ENCODE measurements at places on chromosomes 7 and 10.

DNA sequence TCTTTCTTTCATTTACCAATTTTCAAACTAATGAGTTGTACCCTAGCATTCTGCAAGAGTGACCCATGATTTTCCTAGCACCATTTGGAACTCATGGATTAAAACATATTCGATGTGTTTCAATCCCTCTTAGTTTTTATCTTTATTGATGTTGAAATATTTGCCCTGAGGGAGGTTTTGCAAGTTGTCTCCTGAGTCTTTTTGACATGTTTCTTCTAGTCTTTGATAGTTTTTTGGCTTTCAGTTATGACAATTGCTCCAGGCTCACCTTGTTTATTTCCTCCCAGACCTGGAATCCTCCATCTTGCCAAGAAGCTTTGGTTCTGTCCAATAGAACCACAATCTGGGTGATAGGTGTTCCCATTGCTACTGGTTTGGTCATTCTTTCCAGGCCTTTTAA is 327.8 kb downstream of the WDR11 start:
- no peak for DNase-seq

- no peak for DNase-seq
Measured at GRCh38 chr7:118731854-118732253, 507.4 kb downstream of the ANKRD7 start.

DNA sequence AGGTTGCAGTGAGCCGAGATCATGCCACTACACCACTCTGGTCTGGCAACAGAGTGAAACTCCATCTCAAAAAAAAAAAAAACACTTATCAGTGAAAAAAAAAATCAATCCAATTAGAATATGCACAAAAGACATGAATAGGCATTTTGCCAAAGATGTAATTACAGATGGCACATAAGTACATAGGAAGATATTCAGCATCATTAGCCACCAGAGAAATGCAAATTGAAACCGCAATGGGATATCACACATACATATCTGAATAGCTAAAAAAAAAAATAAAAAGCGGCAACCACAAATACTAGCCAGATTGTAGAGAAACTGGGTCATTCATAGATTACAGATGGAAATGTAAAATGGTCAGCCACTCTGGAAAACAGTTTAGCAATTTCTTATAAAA is 1310.8 kb downstream of the XPNPEP1 start:
- DNase-seq, result no peak

DNA sequence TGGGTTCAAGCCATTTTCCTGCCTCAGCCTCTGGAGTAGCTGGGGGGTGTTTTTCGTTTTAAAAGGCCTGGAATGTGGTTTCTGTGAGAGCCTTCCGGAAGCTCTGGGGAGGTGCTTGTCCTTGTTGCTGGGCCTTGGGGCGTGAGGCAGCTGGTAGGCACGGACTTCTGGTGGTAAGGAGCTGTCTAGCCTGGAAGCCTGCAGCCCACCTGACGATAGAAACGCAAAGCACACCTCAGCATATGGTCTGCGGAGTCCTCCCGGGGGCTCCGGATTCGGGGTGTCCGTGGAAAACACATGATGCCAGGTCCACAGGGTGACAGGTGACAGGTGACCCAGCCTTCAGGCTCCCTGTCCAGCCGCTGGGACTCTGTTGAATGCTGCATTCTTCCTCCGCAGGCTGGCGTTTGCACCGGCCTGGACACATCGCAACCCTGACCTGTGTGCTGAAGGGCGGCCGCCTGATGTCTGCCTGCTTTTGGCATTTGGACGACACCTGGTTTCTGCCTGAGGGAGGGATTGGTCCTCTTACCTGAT is 37.3 kb downstream of the INPP5A start:
- no peak for DNase-seq

DNA sequence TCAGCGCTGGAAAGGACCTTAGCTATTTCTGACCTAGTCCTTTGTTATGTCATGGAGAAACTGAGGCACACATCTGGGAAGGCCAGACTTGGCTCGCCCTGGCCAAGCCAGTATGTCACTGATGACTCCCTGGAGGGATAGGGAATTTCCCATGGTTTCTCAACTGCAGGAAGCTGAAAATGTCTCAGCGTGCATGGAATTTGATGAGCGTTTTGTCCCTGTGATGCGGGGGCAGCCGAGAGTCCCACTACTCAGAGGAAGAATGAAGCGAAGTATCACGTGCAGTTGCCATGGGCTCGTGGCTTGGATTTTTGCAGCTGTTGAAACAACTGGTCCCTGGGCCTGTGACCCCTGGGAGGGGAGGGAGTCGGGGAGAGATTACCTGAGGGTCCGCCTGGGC is 44.8 kb downstream of the CLIP2 start:
- no peak for DNase-seq

- no peak for DNase-seq
Measured at GRCh38 chr10:32033171-32033570, 23.1 kb downstream of the KIF5B start.

GRCh38 chr7:45975847-45976484 is 54.9 kb upstream of the IGFBP3 start:
- no peak for DNase-seq

DNA sequence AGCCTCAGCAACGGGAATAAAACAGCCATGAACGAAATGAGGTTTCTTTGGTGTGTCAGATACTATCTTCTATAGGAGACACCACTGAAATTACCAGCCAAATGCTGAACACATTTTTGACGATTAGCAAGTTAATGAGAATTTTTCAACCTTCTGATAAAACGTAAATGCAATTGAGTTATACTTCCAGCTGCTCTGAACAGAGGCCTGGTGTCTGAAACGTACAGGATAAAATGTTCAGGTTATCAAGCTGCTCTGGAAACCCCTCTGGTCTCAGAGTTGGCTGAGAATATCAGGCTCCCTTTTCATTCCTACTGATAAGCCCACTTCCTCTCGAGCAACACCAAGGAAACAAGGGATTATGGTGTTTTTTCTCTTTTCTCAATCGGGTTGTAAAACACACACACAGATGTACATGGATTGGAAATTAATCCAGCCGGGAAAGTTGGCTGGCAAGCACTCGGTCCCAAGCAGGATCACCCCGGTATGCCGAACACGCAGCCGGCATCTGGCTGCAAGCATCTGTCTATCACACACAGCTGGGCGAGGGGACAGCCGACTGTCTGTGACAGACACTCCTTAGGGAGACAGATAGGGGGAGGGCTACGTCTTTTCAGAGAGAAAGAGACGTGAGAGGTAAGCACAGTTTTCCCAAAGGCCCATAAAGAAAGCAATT is 171.8 kb downstream of the PRKAG2 start:
- DNase-seq, result no peak

- DNase-seq, result no peak
Measured at GRCh38 chr7:2803755-2804154, 40.4 kb downstream of the GNA12 start.

DNA sequence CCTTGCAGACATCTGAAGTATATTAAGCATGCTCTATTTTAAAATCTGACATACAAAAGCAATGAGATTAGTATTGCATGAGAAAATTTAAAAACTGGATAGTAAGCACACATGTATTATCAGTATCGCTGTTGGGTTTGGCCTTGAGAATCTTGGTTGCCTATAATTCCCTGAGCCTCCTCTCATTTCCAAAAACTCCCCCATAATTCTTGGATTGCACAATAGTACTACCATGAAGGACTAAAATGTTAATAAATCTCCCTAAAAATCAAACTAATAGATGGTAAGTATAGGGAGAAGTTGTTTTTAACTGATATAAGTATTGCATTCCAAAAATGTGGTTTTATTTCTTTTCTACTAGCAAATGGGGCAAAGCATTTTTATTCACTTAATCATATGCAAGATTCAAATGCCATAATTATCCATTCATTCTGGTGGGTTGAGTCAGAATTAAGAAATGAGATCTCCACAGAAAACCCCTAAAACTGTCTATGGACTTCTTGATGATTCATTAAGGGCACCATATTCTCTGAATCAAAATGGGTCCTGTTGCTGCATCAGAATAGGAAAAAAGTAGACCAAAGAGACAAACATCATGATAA is 10.3 kb upstream of the VIM start:
- DNase-seq, result no peak

- DNase-seq, result no peak
Measured at GRCh38 chr7:128734890-128735289, 4.3 kb upstream of the CALU start.

DNA sequence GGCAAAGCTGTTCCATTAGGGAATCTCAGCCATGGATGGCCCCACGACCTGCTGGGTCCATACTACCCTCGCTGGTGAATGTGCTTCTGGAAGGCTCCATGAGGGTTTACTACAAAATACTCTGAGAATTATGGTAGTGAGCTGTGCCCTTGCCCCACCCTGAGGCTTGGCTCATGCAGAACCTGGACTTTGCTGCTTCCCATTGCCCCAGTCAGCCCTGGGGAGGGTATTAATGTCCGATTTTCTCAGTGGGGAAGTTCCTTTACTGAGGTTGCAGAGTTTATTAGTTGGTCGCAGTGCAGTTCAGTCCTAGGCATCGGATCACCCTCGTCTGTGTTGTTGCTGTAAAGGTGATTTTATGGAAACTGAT is 310.1 kb downstream of the WDR37 start:
- no peak for DNase-seq

DNA sequence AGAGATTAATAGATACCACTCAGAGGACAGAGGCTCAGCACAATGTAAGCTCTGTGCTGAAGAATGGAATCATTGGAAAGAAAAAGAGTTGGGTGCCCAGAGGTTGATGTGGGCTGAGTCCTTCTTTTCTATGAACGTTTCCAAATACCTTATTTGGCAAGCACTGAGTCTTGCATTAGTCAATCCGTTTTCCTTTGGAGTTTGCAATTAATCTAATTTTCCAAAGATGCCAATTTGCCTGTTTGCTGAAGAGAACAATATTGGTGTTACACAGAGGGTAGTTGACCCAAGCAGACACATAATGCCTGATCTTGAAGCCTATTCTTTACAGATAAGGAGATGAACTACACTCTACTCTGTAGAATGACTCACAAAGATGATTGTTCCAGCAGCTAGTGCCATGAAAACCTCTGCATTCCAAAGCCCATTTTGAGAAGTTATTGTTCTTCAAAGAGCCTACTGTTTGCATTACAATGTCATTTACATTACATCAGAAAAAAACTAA is 55.4 kb upstream of the MET start:
- no peak for DNase-seq

DNA sequence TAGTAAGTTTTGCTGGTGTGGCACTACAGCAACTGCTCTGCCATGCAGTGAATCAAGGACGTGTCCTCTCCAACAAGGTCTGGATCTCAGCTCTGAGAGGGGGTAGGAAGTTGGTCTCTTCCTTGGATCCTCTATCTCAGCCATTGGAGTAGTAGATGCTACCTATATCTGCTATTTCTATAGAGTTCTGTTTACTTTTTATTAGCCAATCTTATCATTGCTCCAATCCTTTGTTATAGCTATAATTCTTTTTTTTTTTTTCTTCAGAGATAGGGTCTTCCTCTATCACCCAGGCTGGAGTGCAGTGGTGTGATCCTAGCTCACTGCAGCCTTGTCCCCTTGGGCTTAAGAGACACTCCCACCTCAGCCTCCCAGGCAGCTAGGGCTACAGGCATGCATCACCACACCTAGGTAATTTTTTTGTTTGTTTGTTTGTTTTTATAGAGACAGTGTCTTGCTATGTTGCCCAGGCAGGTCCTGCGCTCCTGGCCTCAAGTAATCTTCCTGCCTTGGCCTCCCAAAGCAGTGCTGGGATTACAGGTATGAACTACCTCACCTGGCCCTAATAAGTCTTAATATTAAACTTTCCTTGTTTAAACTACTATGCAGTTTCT is 155.2 kb upstream of the ASAH2 start:
- no peak for DNase-seq

- no peak for DNase-seq
Measured at GRCh38 chr10:127310430-127310829, 114.0 kb upstream of the INSYN2A start.

DNA sequence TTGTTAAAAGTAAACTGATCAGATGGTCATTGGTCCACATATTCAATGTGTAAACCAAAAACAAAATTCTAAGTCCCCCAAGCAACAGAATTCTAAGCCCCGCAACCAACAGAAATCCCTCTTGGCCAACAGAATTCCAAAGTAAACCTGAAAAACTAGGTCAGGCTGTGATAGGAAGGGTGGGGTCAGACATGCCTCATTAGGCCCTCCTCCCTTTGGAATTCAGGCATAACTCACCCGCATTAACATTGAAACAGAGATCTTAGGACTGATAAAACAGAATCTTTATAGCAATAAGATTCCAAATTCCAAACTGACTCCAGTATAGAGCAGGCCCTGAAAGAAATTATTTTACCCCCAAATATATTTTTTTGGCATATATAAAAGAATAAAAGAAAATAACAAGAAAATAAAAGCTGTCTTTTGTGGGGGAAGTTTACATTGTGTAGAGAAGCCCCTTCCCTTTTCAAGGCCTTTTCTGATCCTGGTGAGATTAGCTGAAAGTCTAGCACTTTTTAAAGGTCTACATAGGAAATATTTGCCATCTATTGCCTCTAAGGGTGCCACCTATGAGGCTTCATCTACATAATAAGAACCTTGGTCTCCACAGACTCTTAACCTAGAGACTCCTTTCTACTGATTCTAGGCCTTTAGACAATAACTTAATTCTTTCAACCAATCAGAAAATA is 30.5 kb downstream of the GNAT3 start:
- DNase-seq, result no peak

DNA sequence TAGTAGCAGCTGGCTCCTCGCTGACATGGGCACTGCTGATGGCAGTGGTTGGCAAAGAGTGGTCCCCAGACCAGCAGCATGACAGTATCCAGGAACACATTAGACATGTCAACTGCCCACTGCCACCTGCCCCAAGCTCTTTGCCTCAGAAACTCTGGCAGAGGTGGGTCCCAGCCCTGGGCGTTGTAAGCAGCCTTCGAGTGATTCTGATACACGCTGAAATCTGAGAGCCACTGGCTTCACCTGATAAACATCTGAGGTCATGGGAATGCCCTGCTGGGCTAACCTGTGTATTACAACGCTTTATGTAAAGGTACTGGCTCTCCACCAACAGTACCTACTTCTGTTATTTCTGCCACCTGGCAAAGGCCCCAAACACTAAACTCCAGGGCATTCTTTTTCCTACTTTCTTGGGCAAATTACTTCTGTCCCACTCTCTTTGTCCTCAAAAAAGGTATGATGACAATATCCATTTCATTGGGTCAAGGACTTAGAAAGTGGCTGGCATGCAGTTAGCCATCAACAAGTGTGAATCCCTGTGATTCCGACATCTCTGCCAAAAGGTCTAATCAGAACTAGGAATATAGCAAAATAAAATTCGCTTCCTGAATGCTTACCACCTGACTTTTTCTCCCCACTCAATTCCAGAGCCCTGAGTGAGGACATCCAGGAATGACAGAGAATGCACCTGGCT is 9.2 kb downstream of the SGMS1 start:
- DNase-seq, result no peak

DNA sequence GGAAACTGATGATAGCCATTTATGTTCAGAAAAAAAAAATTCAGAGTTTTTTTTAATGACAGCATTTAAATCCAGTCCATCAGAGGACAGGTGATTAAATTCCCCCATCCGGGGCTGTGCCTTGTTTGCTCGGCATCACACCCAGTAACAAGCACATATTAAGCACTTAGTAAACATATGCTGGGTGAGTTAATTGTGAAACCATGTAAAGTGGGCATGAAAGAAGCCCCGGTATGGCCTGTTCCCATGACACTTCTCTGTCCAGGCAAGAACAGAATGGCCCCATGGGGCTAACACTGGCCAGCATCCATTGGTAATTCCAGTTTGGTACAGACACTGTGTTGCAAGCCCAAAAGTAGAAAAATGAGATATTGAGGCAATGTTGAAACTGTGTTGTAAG is 220.8 kb upstream of the RNF32 start:
- no peak for DNase-seq
